ENCODE measurements at places on chromosomes 2 and 18.

GRCh38 chr2:173513107-173513727 lies 158.5 kb downstream of the CDCA7 start:
- DNase-seq = no peak

DNA sequence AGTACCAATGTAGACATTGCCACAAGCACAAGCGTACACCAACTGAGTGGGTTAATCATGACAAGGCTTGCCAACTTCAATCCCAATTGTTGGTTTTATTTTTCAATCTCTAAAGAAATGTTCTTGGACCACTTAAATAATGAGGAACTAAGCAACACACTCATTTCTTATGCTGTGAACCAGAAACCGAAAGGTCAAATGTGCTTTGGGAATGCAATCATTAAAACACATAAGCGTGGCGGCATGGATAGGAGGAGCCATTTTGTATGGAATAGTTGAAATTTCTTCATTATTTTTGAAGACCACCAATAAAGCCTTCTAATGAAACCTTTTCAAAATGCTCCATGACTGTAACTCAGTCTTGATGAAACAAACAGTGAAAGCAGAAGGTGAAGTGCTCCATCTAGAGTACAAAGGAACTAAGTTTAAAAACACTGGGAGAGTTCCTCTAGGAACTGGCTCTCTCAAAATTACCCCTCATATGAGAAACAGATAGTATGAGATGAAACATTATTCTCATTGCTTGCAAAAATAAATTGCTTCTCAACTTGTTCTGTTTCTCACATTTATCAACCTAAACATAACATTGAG lies 113.2 kb upstream of the CHST9 start:
- no peak for DNase-seq

- no peak for DNase-seq
These were observed 177.5 kb downstream of the INO80D start for GRCh38 chr2:205908212-205909183.

DNA sequence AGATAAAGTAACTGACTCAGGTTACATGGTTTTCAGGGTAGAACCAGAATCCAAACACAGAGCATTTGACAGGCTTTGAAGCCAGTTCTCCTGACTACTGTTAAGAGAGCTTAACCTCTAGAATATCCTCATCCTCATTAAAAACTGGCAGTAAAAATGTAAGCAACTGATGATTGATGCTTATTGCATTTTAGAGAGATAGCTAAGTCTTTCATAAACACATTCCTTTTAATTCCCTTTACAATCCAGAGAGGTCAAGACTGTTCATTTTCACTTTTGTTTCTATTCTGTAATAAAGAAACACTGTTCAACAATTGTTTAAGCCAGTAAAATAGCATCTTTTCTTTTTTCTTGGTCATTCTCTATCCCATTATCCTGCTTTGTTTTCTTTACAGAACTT lies 53.9 kb upstream of the RAB27B start:
- DNase-seq = no peak

DNA sequence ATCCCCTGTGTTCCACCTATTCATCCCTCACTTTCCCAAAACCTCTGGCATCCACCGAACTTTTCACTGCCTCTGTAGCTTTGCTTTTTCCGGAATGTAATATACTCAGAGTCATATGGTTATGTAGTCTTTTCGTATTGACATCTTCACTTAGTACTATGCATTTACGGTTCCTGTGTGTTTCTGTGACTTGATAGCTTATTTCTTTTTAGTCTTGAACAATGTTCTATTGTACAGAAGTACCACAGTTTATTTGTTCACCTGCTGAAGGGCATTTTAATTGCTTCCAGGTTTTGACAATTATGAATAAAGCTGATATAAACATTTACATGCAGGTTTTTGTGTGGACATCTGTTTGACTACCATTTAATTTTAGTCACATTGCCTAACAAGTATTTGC lies 154.7 kb upstream of the DOK6 start:
- no peak for DNase-seq

DNA sequence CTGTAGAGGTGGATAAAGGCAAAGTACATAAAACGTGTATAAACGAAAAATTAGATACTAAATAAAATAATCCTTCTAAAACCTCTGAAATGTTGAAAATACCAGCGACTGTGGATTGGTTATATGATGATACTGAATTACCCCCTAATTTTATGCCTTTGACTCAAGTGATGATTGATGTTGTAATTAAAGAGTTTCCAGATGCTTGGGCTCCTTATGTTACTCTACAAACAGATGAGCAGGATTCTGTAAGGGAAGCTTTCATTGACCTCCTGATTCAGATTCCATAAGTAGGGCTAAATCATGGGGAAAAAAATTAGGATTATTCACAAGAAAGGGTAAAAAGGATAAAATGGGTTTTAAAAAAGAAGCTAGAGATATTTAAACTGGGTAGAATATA lies 418.2 kb upstream of the SLC39A10 start:
- no peak for DNase-seq

- no peak for DNase-seq
These were observed 56.8 kb downstream of the SH3BP4 start for GRCh38 chr2:235008584-235009044.

DNA sequence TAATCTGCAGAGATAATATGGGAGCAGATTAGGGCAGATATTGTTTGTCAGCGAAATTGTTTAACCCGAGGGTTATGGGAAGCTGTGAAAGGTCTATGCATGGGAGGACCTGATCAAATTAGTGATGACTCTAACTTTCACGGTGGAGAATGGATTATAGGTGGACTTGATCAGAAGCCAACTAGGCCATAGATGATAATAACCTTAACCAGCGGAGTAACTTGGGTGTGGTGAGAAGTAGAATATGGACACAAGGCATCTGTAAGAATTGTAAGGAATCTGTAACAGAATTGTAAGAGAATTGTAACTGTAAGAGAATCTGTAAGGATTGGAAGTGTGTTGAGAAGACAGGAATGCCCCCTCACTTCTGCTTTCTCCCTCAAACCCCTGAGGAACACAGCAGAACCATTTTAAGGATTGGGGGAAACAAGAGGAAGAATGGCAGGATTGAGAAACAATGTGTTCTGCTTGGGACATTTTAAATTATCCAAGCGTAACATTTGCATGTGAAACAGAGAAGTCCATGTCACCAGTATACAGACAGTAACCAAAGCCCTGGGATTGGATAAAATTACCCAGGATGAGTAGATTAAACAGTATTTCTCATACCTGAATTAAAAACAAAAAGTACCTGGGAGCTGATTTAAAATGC lies 14.9 kb upstream of the SLC39A10 start:
- DNase-seq = no peak

DNA sequence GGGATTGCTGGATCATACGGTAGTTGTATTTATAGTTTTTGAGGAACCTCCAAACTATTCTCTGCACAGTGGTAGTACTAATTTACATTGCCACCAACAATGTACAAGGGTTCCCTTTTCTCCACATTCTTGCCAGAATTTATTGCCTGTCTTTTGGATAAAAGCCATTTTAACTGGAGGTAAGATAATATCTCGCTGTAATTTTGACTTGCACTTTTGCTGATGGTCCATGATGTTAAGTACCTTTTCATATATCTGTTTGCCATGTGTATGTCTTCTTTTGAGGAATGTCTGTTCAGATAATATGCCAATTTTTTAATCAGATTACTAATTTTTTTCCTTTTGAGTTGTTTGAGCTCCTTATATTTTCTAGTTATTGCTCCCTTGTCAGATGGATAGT lies 158.8 kb downstream of the CCDC102B start:
- DNase-seq = no peak

- no peak for DNase-seq
These were observed 18.6 kb downstream of the PRKD3 start for GRCh38 chr2:37306024-37306423.

- DNase-seq = no peak
These were observed 29.2 kb downstream of the ROCK2 start for GRCh38 chr2:11315074-11315705.

- no peak for DNase-seq
These were observed 69.3 kb downstream of the NCKAP5 start for GRCh38 chr2:133498662-133499585.

GRCh38 chr2:170113168-170113894 lies 64.6 kb upstream of the MYO3B start:
- no peak for DNase-seq

GRCh38 chr2:197852108-197852507 lies 47.7 kb downstream of the PLCL1 start:
- DNase-seq = no peak

DNA sequence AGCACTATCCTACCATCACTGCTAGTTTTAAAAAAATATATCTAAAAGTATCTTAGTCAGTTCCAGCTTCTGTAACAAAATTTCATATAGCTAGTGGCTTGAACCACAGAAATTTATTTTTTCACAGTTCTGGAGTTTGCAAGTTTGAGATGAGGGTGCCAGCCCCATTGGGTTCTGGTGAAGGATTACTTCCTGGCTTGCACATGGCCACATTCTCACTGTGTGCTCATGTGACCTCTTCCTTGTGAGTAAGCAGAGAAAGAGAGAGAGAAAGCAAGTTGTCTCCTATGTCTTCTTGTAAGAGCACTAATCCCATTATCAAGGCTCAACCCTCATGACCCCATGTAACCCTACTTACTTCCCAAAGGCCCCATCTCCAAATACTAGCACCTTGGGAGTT lies 158.9 kb downstream of the DOK6 start:
- DNase-seq = no peak

GRCh38 chr2:227164763-227165291 lies 403 bp downstream of the COL4A3 start:
- DNase-seq = peak; percentile 18

- no peak for DNase-seq
These were observed 1.4 kb upstream of the LAPTM4A start for GRCh38 chr2:20052861-20053281.

- DNase-seq = no peak
These were observed 13.7 kb downstream of the HS6ST1 start for GRCh38 chr2:128304715-128305554.

All from activated naive CD8-positive, alpha-beta T cell treated with anti-CD3 and anti-CD28 coated beads, Interleukin-2, amount 50 U/mL, for 24 hours (primary cell).